NCI-H1930 (cell line): ENCODE measurements at places on chromosomes 3 and 15.
A peak's percentile ranks its signal among the peaks of the same experiment; 100 is the strongest.

GRCh38 chr3:71070497-71071463 lies 512.7 kb downstream of the FOXP1 start:
- DNase-seq: no peak

DNA sequence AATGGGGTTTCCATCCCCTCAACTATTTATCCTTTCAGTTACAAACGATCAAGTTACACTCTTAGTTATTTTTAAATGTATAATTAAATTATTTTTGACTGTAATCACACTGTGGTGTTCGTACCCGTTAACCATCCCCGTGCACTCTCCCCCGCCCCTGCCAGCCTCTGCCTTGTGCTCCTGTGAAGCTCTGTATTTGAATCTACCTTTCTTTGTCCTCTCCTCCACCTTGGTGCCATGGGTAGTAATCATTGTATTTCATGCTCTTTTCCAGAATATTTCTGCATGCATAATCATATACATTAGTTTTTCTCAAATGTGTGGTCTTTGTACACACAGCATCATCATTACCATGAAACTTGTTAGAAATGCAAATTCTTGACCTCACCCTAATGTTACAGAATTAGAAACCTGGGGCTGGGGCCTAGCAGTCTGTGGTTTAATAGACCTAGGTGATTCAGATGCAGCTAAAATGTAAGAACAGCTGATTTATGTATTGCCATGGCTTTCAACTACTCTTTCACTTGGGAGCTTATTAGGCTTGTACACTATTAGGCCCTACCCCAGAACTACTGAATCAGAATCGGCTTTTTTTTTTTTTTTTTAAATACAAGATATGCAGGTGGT lies 91.5 kb downstream of the STT3B start:
- DNase-seq: no peak

DNA sequence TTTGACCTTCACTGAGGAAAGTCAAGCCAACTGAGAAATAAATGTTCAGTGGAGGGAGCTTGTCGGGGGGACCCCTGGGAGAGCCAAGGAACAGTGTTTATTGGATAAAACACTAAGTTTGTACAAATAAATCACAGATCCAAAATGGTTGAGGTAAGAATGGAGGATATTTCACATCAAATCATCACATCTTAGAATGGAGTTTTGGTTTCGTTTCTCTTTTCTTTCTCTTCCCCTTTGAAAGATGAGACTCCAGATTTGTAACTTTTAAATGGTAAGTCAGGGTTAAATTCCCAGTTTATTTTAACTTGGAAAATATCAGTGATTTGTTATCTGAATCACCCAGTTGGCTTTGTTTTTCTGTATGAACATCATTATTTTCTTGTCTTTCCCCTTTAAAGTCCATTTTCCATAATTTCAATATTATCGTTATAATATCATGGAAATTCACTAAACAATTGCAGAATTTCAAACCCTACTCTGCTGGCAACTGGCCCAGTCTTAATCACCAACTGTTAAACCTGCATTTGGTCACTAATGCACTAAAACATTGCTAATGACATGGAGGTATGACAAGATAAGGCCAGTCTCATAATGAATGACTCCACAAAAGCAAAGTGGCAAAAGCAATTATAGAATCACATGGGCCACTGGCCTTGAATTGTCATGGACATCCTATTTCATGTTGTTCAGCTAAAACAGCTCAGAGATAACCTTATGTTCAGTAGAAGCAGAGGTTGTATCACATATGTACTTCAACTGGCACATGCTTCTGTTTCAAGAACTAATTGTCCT lies 295.1 kb downstream of the SHOX2 start:
- DNase-seq: no peak

GRCh38 chr3:67979342-67979741 lies 324.9 kb upstream of the SUCLG2 start:
- no peak for DNase-seq

- no peak for DNase-seq
Measured at GRCh38 chr3:47464588-47464987, 11.2 kb downstream of the SCAP start.

- DNase-seq: no peak
Measured at GRCh38 chr3:189160519-189161309, 11.1 kb upstream of the TPRG1 start.

DNA sequence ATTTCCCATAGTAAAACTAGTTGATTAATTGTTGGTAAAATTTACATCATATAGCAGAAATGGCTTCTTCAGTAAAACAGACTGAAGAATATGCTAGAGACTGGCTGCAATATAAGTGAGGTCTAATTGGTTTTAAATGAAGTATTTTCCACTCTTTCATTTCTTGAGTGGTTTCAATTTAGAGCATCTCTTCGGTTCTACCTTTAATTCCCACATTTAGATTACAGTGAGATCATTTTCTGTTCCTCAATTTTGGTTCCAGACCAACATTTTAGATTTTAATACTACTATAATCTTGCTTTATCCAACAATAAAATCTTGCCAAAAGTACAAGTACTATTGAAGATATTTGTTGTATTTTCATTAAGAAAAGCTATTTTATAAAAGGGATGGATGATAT lies 1.0 kb upstream of the LRCH3 start:
- DNase-seq: no peak

DNA sequence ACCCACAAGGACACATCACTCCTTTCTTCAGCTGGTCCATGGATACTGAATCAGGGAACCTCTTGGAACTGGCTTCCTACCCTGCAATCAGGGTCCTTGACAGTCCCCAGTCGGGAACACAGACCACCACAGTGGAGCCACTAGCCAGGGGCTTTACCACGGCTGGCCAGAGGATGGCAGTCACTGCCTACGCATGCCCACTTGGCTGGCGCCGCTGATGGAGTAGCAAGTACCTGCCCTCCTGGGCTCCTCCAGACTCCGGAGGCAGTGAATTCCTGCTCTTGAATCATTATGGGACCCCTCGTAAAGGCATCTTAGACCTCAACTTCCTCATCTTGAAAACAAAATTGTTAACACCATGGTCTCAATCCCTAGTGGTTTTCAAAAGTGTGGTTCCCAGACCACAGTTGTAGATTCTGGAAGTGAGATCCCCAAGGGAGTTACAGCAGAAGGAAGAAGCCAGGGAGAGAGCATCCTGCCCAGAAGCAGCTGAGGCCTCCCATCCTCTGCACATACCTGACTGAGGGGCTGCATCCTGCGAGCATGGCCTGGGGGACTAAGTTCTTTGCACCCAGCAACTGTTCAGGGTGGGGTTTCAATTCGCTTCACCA lies 9.1 kb upstream of the SKIC8 start:
- peak; percentile 35 for DNase-seq

GRCh38 chr3:157201648-157202278 lies 41.8 kb upstream of the CCNL1 start:
- DNase-seq: no peak

GRCh38 chr15:60528530-60528929 lies 49.6 kb upstream of the ICE2 start:
- DNase-seq: no peak

- DNase-seq: no peak
Measured at GRCh38 chr3:186340204-186340603, 21.8 kb downstream of the DGKG start.

- no peak for DNase-seq
Measured at GRCh38 chr15:86445579-86446252, 366.0 kb downstream of the AGBL1 start.

DNA sequence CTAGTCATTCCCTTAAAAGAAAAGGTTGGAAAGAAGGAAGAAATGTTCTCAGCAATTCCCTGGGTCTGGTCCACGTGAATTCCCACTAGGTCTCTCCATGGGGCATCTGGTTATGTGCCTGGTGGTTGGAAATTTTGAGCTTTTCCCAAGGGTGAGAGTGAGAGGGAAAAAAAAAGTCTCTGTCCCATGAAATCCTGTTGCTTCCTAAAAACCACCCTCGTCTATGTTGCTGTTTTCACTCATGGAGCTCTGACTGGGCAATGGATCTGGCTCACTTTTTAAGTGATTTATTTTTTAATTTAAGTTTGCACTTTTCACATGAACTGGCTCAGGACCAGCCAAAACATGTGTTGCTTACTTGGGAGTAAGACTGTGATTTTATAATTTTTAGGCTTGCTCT lies 190.1 kb downstream of the CHST2 start:
- DNase-seq: no peak

DNA sequence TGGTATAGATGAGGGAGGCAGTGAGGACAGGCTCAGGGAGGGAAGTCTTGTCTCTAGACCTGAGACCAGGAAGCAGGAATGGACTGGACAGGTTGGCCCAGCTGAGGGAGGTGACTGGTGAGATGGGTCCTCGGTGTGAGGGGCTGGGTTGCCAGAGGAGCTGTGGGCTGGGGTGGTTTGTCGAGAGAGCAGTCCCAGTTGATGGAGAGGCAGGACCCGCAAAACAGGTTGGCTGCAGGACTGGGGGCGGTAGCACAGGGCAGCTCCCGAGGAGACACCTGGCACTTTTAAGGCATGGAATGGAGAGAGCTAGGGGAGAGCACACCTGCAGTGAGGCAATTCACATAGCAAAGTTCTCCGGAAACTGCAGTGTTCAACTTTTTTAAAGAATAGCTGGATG lies 14.7 kb downstream of the IGF1R start:
- no peak for DNase-seq

DNA sequence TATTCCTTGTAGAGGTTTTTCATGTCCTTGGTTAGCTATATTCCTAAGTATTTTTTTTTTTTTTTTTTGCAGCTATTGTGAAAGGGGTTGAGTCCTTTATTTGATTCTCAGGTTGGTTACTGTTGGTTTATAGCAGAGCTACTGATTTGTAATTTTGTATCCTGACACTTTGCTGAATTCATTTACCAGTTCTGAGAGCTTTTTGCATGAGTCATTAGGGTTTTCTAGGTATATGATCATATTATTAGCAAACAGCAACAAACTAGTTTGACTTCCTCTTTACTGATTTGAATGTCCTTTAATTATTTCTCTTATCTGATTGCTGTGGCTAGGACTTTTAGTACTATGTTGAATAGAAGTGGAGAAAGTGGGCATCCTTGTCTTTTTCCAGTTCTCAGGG lies 737.4 kb downstream of the ZNF385D start:
- DNase-seq: no peak

DNA sequence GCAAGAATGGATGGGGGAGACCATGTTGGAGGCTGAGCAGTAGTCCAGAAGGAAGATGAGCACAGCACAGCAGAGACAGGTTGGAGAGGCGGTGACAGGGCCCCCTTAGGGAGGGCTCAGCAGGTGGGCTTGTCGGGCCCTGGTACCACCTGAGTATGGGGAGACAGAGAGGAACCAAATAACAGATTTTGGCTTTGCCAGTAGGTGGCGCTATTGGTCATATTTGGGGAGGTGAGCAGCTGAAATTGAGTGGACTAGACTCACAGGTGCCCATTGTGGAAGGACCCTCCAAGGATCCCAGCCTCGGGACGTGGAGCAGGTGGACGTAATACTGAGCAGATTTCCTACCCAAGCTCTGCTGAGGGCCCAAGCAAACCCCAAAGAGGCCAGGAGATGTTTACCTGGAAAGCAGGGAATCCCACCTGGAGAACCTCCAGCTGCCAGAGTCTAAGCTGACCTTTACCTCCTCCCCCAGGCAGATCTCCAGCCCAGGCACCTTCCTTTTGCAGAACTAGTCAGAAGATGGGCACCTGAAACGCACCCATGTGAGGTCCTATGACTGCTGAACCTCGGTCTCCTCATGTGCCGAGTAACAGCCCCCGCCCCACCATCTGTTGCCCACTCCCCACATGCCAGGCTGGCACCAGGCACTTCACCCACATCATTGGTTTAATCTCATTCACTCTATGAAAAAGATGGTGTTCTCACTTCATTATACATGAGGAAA lies 24.6 kb upstream of the CORO2B start:
- DNase-seq: peak; percentile 55

DNA sequence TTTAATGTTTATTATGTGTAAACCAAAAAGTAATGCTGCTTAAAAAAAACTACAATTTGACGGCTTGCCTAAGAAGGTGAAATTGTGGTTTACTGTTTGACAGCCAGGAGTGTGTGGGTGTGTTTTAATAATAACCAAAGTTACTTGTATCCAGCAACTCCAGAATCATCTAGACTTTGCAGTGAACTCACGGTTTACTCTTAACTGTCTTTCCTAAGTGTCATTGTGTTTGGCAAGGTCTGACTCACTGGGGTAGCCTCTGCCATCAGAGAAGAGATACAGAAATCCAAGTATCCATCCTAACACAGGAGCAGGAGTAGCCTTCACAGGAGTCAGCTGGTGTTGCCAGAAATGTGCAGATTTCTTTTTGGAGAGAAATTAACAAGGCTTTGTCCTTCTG lies 151.1 kb downstream of the CTNNB1 start:
- no peak for DNase-seq

DNA sequence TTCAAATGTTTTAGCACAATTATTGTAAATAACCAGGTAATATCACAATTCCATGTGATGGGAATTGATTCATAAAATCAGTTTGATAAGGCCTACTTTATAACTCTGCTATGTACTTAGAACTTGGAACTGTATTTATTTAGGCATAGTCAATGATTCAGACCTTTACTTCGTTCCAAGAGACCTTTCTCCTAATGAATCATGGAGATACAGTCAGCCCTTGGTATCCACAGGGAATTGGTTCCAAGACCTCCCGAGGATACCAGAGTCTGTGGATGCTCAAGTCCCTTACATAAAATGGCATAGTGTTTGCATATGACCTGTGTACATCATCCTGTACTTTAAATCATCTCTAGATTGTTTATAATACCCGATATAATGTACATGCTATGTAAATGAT lies 60.8 kb upstream of the UMPS start:
- no peak for DNase-seq

GRCh38 chr3:78820542-78820941 lies 947.3 kb downstream of the ROBO1 start:
- no peak for DNase-seq

DNA sequence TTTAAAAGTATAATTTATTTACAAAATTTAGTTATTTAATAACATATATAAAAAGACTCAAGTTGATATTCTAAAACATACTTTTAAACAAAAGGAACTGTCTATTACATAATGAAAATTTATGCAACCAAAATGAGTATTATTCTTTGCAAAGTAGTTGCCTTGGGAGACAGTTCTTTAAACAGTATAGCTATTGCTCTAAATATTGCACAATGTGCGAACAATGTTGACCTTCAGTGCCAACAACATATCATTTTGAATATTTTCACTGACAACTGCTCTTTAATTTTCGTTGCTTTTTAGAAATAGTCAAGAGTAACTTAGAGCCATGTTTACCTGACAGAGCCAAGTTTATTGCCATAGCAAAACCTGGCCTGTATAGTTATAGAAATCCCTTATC lies 124.9 kb downstream of the ZBTB20 start:
- no peak for DNase-seq

GRCh38 chr3:13081603-13082360 lies 8.6 kb upstream of the IQSEC1 start:
- DNase-seq: no peak

GRCh38 chr15:42077689-42078088 lies 16.7 kb downstream of the PLA2G4D start:
- no peak for DNase-seq

GRCh38 chr15:90903733-90904536 lies 833 bp downstream of the MAN2A2 start:
- no peak for DNase-seq

DNA sequence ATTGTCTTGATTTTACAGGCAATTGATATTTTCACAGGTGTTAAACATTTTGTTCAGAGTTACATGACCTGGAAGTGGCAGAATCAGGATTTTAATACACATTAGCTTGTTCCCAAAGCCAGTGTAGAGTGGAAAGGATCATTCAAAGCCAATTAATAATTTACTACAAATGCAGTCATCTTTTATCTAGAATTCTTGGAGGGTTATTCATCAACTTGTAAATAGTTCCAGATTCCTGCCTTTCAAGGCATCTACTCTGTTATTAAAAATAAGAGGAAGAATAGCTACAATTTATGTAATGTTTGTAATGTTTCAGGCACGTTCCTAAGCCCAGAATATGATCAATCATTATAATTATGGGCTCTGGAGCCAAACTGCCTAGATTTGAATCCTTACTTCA lies 358.5 kb downstream of the ZNF385D start:
- no peak for DNase-seq
